ENCODE measurements at places on chromosomes 1 and 21. TPM values are rescaled to one million over a fixed set of nuclear protein-coding genes. Genes with fewer than 3 reads are reported as not detected.
A peak's percentile ranks its signal among the peaks of the same experiment; 100 is the strongest.

Gene CCDC181
- 4.8 TPM for total RNA-seq

DNA sequence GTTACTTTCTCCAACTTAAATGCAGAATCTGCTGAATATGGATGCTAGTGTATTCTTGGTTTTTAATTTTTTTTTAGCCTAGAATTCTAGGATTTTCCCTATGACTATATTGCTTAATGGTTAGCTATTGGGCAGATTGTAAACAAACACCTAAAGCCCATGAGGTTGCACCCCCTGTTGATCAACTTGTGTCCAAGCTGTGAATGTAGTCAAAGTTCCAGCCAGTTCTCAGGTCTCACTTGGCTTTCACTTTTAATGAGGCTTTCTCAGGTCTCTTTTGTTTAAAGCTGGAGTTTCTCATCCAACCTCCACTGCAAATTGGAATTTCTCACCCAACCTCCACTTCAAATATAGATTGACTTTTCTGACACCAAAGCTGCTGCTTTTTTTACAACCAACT is 35.9 kb downstream of the FCER1A start:
- DNase-seq, result no peak
- H3K27me3 ChIP-seq, result no peaks in the 10 kb centered on the region

DNA sequence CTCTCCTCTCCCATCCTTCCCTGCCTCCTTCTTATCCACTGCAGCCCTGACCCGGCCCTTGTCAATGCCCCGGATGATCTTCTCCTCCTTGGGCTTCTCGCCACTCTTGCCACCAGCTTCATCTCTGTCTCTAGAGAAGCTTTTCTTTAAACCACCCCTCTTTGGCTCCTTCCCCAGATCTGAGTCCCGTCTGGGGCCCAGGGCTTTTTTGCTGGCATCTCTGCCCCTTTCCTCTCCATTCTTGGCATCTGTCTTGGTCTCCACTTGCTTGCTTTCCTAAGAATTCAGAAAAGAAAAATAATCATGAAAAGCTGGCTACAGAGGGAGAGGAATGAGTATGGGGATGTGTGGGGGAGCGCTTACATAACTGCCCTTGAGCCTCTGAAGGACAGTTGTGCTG is 11.8 kb downstream of the SHISA4 start:
- no peaks in the 10 kb centered on the region for H3K36me3 ChIP-seq
- DNase-seq, result no peak
- no peaks in the 10 kb centered on the region for H3K4me1 ChIP-seq
- H3K27ac ChIP-seq, result no peak overlapping the region
- no peak overlapping the region for H3K4me3 ChIP-seq

- H3K27ac ChIP-seq, result no peak overlapping the region
- no peaks in the 10 kb centered on the region for H3K36me3 ChIP-seq
- H3K4me1 ChIP-seq, result no peaks in the 10 kb centered on the region
- H3K4me3 ChIP-seq, result no peak overlapping the region
Measured at GRCh38 chr1:159700312-159700711, 14.1 kb downstream of the CRP start.

- no peaks in the 10 kb centered on the region for H3K27me3 ChIP-seq
- H3K4me3 ChIP-seq, result no peak overlapping the region
- no peaks in the 10 kb centered on the region for H3K4me1 ChIP-seq
- H3K36me3 ChIP-seq, result no peaks in the 10 kb centered on the region
Measured at GRCh38 chr1:185077374-185077773, 32.0 kb downstream of the RNF2 start.

Gene TRABD2B
- total RNA-seq, result 0.46 TPM

Gene SFN
- total RNA-seq, result 118 TPM

Gene RUNX3
- 1.7 TPM for total RNA-seq

Gene OR10K2
- total RNA-seq, result not detected

DNA sequence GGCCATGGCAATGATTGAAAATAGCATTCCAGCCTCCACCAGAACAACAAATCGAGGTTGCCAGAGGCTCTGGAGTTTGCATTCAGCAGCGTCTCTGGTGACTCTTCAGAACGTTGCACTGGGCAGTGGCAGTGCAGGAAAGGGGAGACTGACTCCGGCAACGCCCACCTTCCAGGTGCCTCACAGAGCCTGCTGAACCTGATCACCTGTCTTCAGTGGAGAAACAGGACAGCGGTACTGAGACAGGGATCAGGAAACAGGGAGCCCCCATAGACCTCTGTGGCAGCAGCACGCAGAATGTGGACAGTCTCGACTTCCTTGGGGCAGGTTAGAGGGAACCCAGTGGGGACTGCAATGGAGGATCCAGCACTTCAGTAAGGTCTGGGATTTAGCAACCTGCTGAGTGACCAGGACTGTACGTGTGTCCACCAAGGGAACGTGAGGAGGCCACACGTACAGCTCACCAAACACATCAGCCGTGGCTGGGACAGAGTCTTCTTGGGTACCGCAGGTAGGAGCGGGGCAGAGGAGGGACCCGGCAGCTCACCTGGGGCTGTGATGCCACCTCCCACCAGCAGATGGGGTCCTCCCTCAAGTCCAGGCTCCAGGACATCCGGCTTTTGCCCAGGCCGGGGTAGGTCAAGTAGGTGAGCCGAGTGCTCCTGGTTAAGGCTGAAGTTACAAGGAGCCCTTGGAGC is 128.6 kb downstream of the PRDM2 start:
- no peak for DNase-seq
- H3K36me3 ChIP-seq, result peaks cover 1% of the 10 kb centered on the region
- H3K4me1 ChIP-seq, result peaks cover 6% of the 10 kb centered on the region
- H3K4me3 ChIP-seq, result no peak overlapping the region
- no peaks in the 10 kb centered on the region for H3K27me3 ChIP-seq

GRCh38 chr1:88741413-88741812 is 57.3 kb downstream of the PKN2 start:
- H3K27ac ChIP-seq, result no peak overlapping the region
- no peaks in the 10 kb centered on the region for H3K27me3 ChIP-seq
- H3K36me3 ChIP-seq, result no peaks in the 10 kb centered on the region
- no peaks in the 10 kb centered on the region for H3K4me1 ChIP-seq
- no peak for DNase-seq
- no peak overlapping the region for H3K4me3 ChIP-seq

Gene WDR64
- not detected for total RNA-seq

DNA sequence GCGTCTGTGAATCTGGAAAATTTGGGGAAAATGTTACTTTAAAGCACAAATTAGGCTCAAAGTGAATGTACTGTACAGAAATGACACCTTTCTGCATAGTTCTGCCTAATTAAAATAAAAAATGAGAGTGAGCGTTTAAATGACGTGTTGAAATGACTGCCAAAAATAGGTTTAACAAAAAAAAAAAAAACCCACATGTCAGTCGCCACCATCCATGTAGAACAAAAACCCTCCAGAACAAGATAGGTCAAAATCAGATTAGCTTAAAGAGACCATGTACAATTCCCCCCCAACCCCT is 745 bp downstream of the PARP1 start:
- peak overlapping the region; percentile 80 for H3K27ac ChIP-seq
- no peaks in the 10 kb centered on the region for H3K27me3 ChIP-seq
